Lung (tissue), 17 donors: ENCODE measurements at places on chromosomes 3 and 15. TPM values are rescaled to one million over a fixed set of nuclear protein-coding genes. Genes with fewer than 3 reads are reported as not detected.

The RTP4 gene
- 3.9 TPM for total RNA-seq

The TMEM40 gene
- 3.8 TPM for total RNA-seq

The HYAL1 gene
- 1.6 TPM for total RNA-seq

The ZBED2 gene
- 0.60 TPM for total RNA-seq

The ACAN gene
- 5.2 TPM for total RNA-seq

The CORO2B gene
- 12.5 TPM for total RNA-seq

The DGKG gene
- 10.6 TPM for total RNA-seq

The ITGB5 gene
- total RNA-seq: 45.2 TPM

- no peaks in the 10 kb centered on the region for H3K36me3 ChIP-seq
- H3K27me3 ChIP-seq: no peaks in the 10 kb centered on the region
- no peak for DNase-seq
Observed at GRCh38 chr15:94135486-94136147, 95.7 kb upstream of the MCTP2 start.

DNA sequence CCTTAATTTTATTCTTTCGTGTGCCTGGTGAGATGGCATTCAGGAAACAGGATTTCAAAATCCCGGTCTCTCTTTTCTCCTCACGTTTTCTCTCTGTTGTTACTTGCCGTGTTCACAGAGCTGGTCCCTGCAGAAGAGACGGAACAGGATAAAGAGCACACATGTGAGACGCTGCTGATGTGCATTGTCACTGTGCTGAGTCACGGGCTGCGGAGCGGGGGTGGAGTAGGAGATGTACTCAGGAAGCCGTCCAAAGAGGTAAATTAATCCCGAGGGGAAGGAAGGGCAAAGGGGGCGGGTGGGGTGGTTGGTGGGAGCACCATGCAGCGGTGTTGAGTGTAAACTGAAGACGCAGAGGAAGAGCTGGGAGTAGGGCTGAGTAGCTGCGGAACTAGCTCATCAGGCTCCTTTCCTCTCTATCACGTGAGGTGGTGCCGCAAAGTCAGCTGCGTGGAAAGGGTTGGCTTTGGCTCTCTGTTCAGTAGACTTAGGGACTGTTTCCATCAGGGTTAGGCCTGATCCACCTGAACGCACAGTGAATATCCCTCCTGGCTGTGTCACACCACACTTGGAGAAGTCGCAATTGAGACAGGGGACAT lies 164.8 kb upstream of the BHLHE40 start:
- peaks cover 2% of the 10 kb centered on the region for H3K4me1 ChIP-seq
- DNase-seq: no peak
- peak overlapping the region; percentile 54 for H3K27ac ChIP-seq

DNA sequence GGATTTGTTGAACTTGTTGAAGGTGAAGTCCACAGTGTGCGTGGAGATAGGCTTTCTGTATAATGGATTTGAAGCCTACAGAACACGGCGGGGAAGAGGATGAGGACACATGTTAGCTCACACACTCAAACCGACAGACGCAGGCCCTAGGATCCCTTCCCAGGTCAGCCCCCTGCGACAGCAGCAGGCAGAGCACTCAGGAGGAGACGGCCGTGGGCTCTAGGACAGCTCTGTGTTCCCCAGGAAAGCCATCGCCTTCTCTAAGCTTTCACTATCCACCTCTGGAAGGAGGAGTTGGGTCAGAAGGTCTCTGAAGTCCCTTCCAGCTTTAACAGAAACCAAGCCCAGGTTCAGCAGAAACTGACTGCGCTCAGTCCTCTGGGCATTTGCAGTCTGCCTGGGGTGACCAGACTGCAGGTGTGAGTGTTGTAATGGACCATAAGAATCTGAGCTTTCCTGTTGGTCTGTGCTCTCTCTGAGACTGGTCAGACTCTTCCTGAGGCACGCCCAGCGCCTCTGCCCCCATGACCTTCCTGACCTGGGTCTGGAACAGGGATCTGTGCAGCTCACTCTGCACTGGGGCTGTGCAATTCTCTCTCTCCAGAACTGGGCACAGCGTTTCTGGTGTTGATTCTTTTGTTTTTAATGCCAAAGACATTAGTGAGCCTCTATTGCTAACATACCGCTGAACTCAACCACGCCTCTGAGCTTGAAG lies 33.5 kb downstream of the UMPS start:
- DNase-seq: no peak
- no peaks in the 10 kb centered on the region for H3K27me3 ChIP-seq
- H3K36me3 ChIP-seq: peaks cover 16% of the 10 kb centered on the region
- no peak overlapping the region for H3K27ac ChIP-seq
- no peak overlapping the region for H3K4me3 ChIP-seq

GRCh38 chr3:156751461-156752025 lies 74.6 kb upstream of the LEKR1 start:
- peaks cover 3% of the 10 kb centered on the region for H3K4me1 ChIP-seq
- H3K27me3 ChIP-seq: no peaks in the 10 kb centered on the region
- H3K36me3 ChIP-seq: no peaks in the 10 kb centered on the region
- peak; percentile 58 for DNase-seq
- H3K27ac ChIP-seq: no peak overlapping the region
- no peak overlapping the region for H3K4me3 ChIP-seq

- H3K27me3 ChIP-seq: no peaks in the 10 kb centered on the region
- H3K27ac ChIP-seq: no peak overlapping the region
- DNase-seq: no peak
- no peaks in the 10 kb centered on the region for H3K4me1 ChIP-seq
- H3K36me3 ChIP-seq: no peaks in the 10 kb centered on the region
Observed at GRCh38 chr3:73259856-73260255, 198.4 kb downstream of the EBLN2 start.

DNA sequence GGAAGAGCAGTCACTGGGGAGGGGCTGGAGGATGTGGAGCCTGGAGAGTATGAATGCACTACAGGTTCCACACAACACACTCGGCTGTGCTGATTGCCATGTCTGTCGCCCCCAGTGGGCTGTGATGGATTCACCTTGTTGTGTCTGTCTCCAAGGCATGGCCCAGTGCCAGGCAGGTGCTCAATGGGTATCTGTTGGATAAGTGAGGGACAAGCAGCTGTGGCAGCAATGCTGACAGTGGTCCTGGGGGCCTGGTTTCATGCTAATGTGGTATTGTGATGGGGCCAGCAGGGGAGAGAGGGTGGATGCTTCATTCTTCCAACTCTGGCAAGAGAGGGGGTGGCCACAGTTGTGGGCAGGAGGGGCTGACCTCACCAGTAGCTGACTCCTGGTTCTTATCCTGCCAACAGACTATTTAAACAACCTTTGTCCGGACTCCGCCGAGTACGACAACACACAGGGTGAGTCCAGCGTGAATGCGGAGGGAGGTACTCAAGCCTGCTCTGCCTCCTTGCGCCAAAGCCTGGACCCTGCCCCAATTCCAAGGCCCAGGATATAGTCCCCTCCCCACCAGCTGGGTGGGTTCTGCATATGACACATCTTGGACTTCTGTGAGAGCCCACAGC lies 47.3 kb upstream of the NR2C2 start:
- no peak for DNase-seq
- no peak overlapping the region for H3K4me3 ChIP-seq
- no peak overlapping the region for H3K27ac ChIP-seq
- H3K36me3 ChIP-seq: no peaks in the 10 kb centered on the region

DNA sequence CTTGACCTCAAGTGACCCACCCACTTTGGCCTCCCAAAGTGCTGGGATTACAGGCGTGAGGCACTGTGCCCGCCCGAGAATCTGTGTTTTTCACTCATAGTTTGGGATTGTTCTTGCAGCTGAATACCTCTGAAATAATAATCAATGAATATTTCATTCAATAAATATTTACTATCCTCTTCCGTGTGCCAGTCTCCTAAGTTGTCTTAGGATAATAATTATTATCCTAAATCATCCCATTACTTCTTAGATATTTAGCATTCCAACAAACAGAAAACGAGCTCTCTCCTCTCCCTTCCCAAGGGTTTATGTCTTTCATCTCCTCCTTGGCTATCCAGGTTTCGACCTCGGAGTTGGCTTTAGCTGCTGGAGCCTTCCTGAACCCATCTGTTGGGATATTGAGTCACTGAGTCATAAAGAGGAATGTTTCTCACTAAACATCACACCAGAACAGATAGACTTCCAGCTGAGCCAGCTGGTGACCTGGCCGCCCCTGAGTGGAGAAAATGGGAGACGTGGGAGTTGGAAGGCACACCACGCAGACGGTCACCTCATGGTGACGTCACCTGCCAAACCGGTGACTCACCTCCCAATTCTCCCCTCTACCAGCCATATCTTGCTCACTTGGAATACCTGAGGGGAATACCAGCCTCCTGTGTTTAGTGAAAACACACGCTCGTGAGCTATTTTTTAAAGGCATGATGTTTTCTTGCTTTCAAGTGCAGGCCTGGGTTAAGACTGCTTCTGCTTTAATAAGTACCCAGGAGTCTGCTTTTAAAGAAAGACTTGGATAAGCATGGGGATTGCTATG lies 43.9 kb downstream of the BHLHE40 start:
- H3K4me3 ChIP-seq: no peak overlapping the region
- H3K27me3 ChIP-seq: no peaks in the 10 kb centered on the region
- no peak for DNase-seq
- no peak overlapping the region for H3K27ac ChIP-seq

GRCh38 chr3:11697701-11698100 lies 54.0 kb upstream of the VGLL4 start:
- peaks cover 8% of the 10 kb centered on the region for H3K36me3 ChIP-seq
- H3K27ac ChIP-seq: no peak overlapping the region
- H3K4me3 ChIP-seq: no peak overlapping the region
- DNase-seq: no peak
- H3K4me1 ChIP-seq: no peaks in the 10 kb centered on the region
- H3K27me3 ChIP-seq: no peaks in the 10 kb centered on the region

- no peaks in the 10 kb centered on the region for H3K27me3 ChIP-seq
- H3K27ac ChIP-seq: no peak overlapping the region
- no peaks in the 10 kb centered on the region for H3K36me3 ChIP-seq
- DNase-seq: peak; percentile 26
- no peak overlapping the region for H3K4me3 ChIP-seq
Observed at GRCh38 chr3:50612970-50613846, 1.6 kb upstream of the CISH start.

DNA sequence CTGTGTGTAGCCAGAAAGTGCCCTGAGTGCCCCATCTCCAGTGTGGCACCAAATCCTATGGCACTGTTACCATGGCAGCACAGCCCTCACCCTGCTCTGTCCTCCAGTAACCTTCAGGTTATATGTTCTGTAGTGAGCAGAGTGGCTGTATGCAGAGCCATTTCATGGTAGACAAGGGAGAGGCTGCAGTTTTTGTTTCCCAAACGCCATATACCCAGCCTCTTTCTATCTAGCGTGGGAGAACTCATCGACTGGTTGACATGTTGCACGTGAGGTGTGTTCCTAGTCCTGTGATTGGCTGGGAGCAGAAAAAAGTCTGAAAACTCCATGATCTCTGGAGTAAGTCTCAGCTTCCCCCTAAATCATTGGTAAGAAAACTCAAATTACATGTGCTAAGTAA lies 2.0 kb downstream of the SIDT1 start:
- H3K27me3 ChIP-seq: no peaks in the 10 kb centered on the region
- no peak overlapping the region for H3K4me3 ChIP-seq
- no peaks in the 10 kb centered on the region for H3K36me3 ChIP-seq

DNA sequence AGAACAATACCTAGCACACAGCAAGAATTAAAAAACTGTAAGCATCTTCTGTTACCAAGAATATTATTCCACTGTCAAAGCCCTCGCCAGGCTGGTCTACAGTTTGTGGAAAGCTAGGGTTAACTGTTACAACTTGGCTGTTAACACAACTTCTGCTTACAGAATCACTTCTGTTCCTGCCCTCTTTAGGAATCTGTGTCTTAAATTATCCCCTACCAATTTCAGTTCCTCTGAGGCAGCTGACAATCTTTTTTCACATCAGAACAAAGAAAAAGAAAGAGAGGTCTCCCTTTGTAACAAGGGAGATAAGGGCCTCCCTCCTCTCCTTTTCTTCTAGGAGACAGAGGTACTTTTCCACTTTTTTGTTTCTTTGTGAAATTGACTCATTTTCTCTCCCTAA lies 188.9 kb downstream of the FMN1 start:
- H3K4me1 ChIP-seq: no peaks in the 10 kb centered on the region
- no peaks in the 10 kb centered on the region for H3K27me3 ChIP-seq
- H3K4me3 ChIP-seq: no peak overlapping the region
- H3K27ac ChIP-seq: no peak overlapping the region
- H3K36me3 ChIP-seq: no peaks in the 10 kb centered on the region

DNA sequence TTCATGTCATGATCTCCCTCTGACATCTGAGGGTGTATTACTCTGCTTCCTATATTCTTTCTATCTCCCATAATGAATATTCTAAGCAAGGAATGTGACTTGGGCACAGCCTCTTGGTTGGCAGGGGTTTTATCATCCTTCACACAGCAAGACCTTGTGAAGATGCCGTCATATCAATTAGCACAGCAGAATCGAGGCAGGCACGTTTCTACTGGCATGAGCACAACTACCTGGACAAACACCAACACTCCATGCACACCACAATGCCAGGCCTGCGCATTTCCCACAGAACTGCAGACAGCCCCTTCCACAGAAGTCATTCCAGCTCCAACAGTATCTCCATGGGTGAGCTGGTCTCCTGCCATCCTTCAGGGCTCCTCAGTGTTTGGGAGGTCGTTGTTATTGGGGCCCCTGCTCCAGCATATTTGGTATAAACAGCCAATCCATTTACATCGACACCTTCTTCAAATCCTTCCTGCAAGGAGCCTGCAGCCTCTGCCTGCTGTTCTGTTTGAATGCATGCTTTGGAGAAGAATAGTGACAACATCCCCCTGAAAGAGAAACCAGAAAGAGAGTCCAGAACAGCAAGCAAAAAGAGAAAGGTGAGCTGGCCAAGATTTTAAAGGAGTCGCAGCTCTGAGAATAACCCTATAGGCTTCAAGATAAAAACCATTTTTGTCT lies 275.5 kb downstream of the SHOX2 start:
- no peaks in the 10 kb centered on the region for H3K27me3 ChIP-seq
- H3K27ac ChIP-seq: no peak overlapping the region

GRCh38 chr3:134594331-134594741 lies 56.5 kb downstream of the KY start:
- no peaks in the 10 kb centered on the region for H3K4me1 ChIP-seq
- DNase-seq: peak; percentile 76
- H3K4me3 ChIP-seq: no peak overlapping the region
- no peaks in the 10 kb centered on the region for H3K27me3 ChIP-seq
- no peak overlapping the region for H3K27ac ChIP-seq

- no peaks in the 10 kb centered on the region for H3K36me3 ChIP-seq
- no peak overlapping the region for H3K27ac ChIP-seq
- H3K27me3 ChIP-seq: no peaks in the 10 kb centered on the region
- peaks cover 10% of the 10 kb centered on the region for H3K4me1 ChIP-seq
- no peak for DNase-seq
Observed at GRCh38 chr3:171788546-171789351, 21.5 kb downstream of the PLD1 start.

GRCh38 chr3:39757307-39757706 lies 52.1 kb upstream of the MYRIP start:
- no peak overlapping the region for H3K27ac ChIP-seq
- DNase-seq: no peak
- peaks cover 2% of the 10 kb centered on the region for H3K4me1 ChIP-seq
- H3K36me3 ChIP-seq: no peaks in the 10 kb centered on the region

GRCh38 chr3:112087746-112088145 lies 1.6 kb downstream of the C3orf52 start:
- H3K27me3 ChIP-seq: no peaks in the 10 kb centered on the region
- no peaks in the 10 kb centered on the region for H3K36me3 ChIP-seq
- no peaks in the 10 kb centered on the region for H3K4me1 ChIP-seq
